ENCODE measurements at places on chromosomes 16 and 17.

DNA sequence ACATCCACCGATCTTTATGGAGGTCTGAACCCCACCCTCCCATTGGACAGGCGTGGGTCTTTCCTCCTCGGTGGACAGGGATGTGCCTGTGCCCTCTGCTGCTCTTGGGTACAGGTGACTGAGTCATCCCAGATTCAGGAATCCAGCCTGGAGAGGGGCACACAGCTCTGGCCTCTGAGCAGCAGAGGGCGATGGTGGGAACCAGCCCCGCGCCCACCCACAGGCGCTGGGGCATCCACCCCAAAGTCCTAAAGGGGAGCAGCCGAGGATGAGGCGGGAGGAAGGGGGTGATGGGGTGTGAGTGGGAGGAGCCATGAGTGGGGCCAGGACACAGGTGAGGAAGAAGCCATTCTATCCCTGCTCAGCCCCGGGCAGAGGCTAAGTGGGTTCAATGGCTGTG is 35.0 kb downstream of the ENGASE start:
- no peak for DNase-seq

DNA sequence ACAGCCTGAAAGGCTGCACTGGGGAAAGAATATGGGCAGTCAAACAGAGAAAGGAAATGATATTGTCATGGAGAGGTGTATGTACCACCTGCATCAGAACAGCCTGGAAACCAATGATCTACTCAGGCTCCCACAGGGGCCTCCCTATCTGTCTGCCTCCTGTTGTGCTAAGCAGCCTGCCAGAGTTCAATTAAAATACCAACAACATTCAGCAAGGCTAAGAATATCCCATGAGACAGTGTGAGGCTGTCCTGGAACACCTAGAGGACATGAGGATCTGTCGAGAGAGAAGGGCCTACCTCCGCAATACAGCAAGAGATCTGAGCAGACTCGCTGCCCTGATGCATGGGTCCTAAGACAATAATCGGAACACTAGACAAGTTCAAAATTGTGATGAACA is 8.4 kb downstream of the FXR2 start:
- DNase-seq: no peak

DNA sequence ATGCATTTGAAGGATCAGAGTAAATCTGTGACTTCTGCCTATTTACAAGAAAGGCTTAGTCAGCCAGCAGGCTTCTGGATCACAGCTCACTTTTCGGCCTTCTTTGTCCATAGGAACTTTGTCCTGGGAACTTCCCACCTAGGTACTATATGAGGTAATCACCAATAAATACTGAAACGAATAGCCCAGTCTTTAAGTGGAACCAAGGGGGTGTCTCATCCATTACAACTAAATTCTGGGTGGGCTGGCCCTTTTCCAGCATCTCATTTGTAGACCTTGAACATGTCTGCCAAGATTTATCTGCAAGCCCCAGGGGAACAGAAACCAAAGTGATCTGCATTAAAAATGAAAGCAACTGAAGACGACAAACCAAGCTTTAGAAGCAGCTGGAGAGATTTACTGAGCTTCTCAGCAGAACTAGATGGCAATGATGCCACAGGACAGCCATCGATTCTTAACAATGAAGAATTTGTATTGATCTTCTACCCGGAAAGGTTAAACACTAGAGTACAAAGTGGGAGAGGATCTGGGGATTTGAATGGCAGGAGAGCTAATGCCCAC is 55.5 kb downstream of the SNX11 start:
- DNase-seq: no peak

DNA sequence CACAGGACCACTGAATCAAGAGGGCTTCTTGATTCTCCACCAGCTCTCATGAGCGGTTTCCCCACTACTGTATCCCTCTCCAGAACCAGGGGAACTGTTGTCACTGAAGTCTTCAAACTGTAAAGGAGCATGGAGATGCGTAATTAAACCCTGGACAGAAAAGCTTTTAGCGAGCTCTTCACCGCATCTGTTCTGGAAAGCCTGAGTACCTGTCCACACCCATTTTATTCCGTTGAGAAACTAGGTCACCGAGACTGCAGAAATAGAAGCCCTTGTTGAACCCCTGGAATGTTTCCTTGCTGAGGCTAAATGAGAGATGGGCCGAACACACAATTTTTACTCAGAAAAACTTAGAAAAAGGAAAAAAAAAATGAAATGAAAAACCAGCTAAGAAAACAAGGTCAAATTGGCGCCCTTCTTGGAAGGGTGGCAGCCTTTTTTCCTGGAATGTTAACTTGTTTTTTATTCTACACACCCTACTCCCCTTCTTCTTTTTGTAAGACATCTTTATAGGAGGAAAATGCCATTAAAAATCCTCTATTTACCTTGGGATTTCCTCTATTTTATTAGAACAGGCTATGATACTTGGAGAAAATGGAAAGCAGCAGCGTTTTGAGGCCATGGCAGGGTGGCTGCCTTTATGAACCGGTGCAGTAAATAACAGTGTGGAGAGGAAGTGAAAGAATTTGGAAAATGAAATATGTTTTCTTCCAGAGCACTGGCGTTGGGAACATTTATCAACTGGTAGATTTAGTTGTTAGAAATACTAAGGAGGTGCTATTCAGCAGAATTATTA is 52.6 kb upstream of the CRISPLD2 start:
- DNase-seq: no peak

DNA sequence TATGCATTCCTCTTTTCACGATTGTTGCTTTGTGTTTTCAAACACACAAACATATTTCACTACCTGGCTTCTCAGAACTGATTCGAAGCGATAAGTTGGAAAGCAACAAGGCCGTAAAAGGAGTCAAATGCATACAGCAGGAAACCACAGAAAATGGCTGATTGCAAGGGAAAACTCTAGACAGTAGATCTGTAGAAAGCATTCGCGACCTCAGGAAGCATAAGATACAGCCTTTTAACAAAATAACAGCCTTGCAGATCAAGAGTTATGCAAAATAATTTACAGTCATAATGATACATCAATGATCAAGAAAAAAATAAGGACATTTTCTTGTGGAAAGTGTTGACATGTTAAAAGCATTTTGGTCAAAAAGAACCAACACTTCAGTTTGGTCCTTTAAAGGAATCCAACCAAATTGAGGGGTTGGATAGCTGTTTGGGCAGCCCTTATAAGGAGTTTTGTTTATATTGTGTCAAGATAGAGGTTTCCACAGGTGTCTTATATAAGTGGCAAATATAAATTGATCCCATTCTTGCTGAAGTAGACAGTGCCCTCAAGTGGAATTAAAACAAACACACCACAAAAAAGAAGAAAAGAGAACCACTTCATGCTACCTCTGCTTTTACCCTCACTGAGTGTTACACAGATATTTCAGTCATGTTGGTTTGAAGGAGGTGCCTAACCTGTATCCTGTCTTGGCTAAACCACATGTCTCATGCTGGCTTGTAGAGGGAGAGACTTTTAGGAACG is 5.5 kb downstream of the CYLD start:
- no peak for DNase-seq

- no peak for DNase-seq
These were observed 17.0 kb upstream of the ANKFN1 start for GRCh38 chr17:56136301-56136700.

GRCh38 chr17:18910881-18911280 is 41.1 kb upstream of the SLC5A10 start:
- DNase-seq: no peak

DNA sequence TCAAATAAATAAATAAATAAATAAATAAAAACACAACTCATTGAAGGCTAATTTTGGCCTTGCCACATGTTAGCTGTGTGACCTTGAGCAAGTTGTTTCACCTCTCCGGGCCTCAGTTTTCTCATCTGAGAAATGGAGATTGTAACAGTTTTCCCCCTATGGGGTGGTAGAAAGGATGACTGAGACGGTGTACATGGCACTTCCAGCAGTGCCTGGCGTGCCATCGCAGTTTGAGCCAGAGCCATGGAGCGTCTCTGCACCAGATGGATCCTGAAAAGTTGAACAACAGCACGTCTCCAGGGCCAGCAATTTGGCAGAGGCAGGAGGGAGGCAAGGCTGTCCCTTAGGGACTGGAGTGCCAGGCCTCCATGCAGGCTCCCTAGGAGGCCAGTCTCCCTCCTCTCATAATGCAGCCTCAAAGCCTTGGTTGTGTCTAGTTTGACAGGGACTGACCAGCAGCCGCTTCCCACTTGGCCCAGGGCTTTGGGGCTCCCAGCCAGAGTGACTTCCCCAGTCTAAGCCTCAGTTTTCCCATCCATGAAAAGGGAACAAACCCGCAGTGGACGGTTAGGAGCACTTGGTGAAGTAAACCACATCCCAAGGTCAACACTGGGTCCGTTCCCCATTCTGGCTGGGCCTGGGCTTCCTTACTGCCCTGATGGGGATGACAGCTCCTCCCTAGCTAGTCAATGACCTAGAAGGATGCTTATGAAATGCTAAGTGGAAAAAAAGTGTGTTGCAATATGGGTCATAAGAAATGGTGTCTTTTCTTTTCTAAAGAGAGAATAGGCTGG is 19.3 kb downstream of the SOCS1 start:
- no peak for DNase-seq
